ENCODE measurements at places on chromosomes 3 and 15. TPM values are rescaled to one million over a fixed set of nuclear protein-coding genes. Genes with fewer than 3 reads are reported as not detected.

The AMIGO3 gene
- total RNA-seq: 2.4 TPM

- DNase-seq: no peak
- no peaks in the 10 kb centered on the region for H3K4me1 ChIP-seq
- H3K4me3 ChIP-seq: no peak overlapping the region
These were observed 232.0 kb upstream of the IGF1R start for GRCh38 chr15:98416222-98416855.

The SAMMSON gene
- not detected for total RNA-seq

DNA sequence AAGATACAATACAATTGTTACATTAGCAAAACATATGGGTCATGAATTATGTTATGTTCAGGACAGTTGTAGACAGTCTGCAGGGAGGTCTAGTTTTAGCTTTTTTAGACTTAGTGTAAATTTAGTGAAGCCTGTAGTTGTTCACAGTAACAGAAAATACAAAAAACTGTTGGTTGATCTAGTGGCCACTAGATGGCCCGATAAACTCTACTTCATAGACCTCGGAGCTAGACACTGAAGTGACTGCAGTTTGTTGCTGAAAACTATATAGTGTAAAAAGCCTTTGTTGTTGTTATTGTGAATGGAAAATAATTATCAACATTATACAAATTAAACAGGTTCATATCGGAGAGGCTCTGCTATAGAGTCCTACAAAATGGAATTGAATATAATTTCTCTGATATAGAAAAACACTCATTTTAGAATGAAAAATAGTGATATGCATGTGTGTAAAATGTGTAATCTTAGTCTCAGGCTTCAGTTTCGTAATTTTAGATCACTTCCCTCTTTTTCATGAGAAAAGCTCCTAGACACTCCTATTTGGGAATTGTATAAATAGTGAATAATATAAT is 18.3 kb downstream of the MAGEL2 start:
- H3K4me1 ChIP-seq: no peaks in the 10 kb centered on the region
- H3K4me3 ChIP-seq: no peak overlapping the region
- no peak overlapping the region for H3K27ac ChIP-seq
- H3K36me3 ChIP-seq: no peaks in the 10 kb centered on the region
- H3K27me3 ChIP-seq: no peaks in the 10 kb centered on the region

GRCh38 chr3:133896002-133896761 is 500 bp upstream of the RAB6B start:
- H3K4me1 ChIP-seq: no peaks in the 10 kb centered on the region
- peaks cover 4% of the 10 kb centered on the region for H3K27me3 ChIP-seq
- no peak for DNase-seq
- no peak overlapping the region for H3K27ac ChIP-seq

DNA sequence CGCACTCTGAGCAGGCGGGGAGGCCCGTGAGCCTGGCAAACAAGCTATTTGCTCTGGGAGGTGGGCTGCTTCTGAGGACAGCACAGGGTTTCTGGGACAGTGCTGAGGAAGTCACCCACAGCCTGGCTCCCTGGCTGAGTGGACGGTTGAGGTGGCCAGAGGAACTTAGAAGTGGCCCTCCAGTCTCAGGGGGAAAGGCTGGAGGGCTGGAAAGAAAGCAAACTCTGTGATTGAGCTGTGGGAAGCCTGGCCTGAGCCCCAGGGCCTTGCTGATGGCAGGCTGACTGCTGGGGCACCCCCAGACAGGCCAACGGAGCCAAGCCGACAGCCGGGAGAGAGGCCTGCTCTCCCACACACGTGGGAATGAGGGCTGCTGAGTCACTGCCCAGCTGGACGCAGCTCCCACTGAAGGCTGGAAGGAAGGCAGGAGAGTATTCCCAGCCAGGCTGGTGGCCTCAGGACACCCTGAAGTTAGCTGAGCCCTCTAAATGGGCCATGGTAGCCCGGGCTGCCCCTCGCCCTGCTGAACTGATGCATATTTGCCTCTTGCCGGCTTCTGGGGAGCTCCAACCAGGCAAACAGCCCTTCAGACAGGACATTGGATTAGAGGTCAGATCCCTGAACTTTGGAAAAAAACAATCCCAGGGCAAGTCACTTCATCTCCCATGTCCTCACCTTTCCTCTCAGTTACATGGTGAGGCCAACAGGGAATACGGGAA is 98.0 kb upstream of the TLE3 start:
- H3K4me3 ChIP-seq: no peak overlapping the region
- H3K27ac ChIP-seq: no peak overlapping the region
- no peaks in the 10 kb centered on the region for H3K27me3 ChIP-seq
- DNase-seq: peak; percentile 55

GRCh38 chr15:34621675-34622074 is 38.2 kb upstream of the GOLGA8B start:
- no peaks in the 10 kb centered on the region for H3K27me3 ChIP-seq
- H3K4me3 ChIP-seq: no peak overlapping the region
- H3K36me3 ChIP-seq: no peaks in the 10 kb centered on the region
- no peaks in the 10 kb centered on the region for H3K4me1 ChIP-seq
- H3K27ac ChIP-seq: no peak overlapping the region
- DNase-seq: no peak

DNA sequence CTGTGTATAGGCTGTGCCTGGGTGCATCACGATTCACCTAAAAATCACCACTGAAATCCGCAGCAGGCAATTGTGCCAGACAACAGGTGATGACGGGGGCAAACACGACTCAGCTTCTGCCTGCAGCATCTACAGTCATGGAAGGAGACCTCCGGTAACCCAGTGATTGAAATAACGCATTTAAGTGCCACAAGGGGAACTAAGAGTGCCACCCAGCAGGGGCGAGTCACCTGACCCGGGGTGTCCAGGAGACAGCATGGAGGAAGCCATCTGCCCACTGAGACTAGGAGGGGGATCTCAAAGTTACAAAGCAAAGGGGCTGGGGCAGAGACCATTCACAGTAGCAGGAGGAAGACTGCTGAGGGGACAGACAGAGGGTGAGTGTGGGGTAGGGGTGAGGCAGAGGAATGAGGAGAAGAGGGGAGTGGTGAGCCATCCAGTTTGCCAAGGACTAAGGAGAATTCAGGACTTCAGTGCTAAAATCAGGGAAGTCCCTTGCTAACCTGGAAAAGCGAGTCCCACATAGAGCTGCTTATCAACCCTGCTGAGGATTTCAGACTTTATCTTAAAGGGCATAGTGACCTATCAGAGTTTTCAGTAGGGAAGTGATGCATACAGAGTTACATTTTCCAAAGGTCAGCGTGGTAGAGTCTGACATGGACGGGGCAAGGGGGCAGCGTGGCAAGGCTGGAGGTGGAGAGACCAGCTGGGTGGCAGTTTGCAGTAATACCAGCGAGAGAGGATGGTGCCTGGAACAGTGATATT is 256.7 kb upstream of the HES1 start:
- H3K27me3 ChIP-seq: no peaks in the 10 kb centered on the region
- H3K27ac ChIP-seq: no peak overlapping the region
- no peak overlapping the region for H3K4me3 ChIP-seq
- peak; percentile 54 for DNase-seq
- no peaks in the 10 kb centered on the region for H3K4me1 ChIP-seq
- H3K36me3 ChIP-seq: no peaks in the 10 kb centered on the region

The SPG21 gene
- 66.6 TPM for total RNA-seq

DNA sequence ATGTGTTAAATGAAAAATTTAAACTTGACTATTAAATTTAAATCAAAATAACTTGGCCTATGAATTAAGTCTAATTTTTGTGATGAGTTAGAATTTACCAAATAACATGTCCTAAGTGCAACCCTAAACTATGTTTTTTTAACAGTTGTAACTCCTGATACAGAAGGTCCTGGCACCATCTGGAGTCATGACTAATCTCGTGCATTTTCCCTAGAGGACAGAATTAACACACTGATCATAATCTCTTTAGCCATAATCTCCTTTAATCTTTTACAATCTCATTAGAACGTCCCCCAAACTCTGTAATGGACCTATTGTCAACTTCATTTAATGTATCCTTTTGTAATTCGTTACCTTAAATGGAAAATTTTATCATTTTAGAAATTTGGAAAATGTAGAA is 100.6 kb downstream of the SUCNR1 start:
- H3K36me3 ChIP-seq: no peaks in the 10 kb centered on the region
- DNase-seq: no peak
- no peak overlapping the region for H3K4me3 ChIP-seq
- H3K4me1 ChIP-seq: no peaks in the 10 kb centered on the region

GRCh38 chr3:43892526-43892925 is 201.8 kb downstream of the ABHD5 start:
- peaks cover 13% of the 10 kb centered on the region for H3K4me1 ChIP-seq
- DNase-seq: peak; percentile 46
- H3K4me3 ChIP-seq: no peak overlapping the region
- no peaks in the 10 kb centered on the region for H3K36me3 ChIP-seq

DNA sequence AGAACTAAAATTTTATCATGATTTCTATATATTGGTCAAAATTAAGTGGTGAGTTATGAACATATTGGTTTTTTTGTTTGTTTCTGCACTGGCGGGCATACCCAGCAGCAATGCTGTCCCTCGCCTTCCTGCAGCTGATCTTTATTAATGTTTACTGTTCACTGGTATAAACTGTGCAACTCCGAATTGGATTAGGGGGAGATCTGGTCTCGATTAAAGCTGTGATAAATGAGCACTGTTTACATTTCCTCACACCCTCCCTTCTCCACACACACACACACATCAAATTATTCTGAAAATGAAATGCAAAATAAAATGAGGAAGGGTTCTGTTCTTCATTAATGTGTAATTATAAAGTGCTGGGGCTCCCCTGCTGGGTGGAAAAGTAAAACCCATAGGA is 48.5 kb upstream of the DAZL start:
- no peak for DNase-seq
- no peak overlapping the region for H3K27ac ChIP-seq
- no peaks in the 10 kb centered on the region for H3K36me3 ChIP-seq
- H3K4me3 ChIP-seq: no peak overlapping the region
- H3K4me1 ChIP-seq: no peaks in the 10 kb centered on the region
- H3K27me3 ChIP-seq: no peaks in the 10 kb centered on the region

The SLC33A1 gene
- total RNA-seq: 12.4 TPM
